ENCODE measurements at places on chromosomes 13 and 19. TPM values are rescaled to one million over a fixed set of nuclear protein-coding genes. Genes with fewer than 3 reads are reported as not detected.

OR4F17 gene
- total RNA-seq, result not detected

EBI3 gene
- total RNA-seq, result 0.73 TPM

FXYD1 gene
- total RNA-seq, result 556 TPM

TSHZ3 gene
- 3.5 TPM for total RNA-seq

PGLYRP1 gene
- 0.35 TPM for total RNA-seq

F10 gene
- total RNA-seq, result 5.2 TPM

KIR3DL2 gene
- total RNA-seq, result not detected

ATXN8OS gene
- not detected for total RNA-seq

CEACAM6 gene
- total RNA-seq, result not detected

NLRP4 gene
- not detected for total RNA-seq

NLRP8 gene
- not detected for total RNA-seq

ZNF791 gene
- total RNA-seq, result 14.4 TPM

LGALS4 gene
- 0.76 TPM for total RNA-seq

GRK1 gene
- total RNA-seq, result 0.11 TPM

Measured in Right ventricle myocardium inferior (tissue), 1 donor.